NCI-H1417 (cell line): ENCODE measurements at places on chromosomes 5 and 9.

DNA sequence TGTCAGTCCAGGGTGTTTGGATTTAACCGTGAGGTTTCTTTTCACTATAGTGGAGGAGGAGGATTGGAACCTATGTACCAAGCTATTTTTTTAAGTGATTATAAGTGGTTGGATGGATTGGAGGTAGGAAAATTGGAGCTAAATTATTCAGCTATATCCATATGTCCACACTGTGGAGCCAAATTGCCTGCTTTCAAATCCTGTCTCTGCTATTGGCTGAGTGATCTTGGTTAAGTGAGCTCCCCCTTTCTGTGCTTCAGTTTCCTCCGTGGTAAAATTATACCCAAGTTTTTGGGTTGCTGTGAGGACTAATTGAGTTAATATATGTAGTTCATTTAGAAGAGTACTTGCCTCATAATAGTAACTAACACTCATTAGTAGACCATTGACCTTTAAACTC is 2.5 kb downstream of the CENPP start:
- no peak for DNase-seq

DNA sequence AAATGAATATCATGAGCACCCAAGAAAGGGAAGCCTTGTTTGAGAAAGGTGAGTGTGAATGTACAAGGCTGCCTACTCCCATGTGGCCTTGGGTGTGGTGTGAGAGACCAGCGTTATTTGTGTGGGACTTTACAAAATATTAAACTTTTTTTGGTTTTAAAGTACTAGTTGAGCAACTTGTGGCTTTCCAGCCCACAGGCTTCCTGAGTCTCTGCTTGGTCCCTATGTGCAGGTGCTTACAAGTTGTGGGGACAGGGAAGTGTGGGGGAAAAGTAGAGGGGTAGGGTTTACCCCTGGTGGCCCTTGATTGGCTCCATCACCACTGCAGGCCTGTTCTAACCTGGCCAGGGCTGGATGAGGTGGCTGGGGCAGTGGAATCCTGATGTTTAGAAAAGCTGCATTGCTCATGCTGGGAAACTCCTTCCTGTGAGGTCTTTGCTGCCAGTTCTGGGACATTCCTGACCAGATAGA is 19.7 kb downstream of the PTTG1 start:
- DNase-seq: no peak

DNA sequence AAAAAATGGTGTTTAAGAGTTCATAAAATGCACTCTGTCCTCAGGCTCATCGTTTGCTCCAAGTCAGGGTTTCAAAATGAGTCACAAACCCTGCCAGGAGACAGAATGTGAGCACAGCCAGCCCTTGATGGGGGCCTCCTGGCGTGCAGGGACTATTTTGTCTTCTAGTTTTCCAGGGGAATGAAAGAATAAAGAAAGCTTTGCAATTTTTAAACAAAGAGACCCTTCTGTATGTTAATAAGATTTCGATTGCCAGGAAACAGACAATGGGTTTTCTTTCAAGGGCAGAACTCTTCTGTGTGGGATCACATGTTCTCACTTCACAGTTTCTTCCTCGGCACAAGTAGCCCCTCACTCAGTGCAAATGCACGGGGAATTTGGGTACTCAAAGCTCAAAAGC is 121.4 kb upstream of the C6 start:
- no peak for DNase-seq

DNA sequence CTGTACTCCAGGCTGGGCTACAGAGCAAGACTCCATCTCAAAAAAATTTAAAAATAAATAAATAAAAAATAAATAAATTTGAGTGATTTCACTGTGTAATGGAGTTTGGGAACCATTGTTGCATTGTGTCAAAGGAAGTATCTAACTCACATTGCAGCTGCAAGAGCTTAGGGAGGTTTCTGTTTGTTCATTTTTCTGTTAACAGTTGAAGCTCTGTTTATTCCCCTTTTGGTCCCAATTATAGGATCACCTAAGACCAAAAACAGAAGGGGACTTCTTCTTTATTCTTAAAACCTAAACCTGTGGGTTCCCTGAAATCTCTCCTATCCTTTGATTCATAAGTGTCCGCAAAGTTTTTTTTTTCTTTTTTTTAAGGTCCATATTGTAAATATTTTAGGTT is 28.6 kb upstream of the PCAT7 start:
- DNase-seq: no peak

DNA sequence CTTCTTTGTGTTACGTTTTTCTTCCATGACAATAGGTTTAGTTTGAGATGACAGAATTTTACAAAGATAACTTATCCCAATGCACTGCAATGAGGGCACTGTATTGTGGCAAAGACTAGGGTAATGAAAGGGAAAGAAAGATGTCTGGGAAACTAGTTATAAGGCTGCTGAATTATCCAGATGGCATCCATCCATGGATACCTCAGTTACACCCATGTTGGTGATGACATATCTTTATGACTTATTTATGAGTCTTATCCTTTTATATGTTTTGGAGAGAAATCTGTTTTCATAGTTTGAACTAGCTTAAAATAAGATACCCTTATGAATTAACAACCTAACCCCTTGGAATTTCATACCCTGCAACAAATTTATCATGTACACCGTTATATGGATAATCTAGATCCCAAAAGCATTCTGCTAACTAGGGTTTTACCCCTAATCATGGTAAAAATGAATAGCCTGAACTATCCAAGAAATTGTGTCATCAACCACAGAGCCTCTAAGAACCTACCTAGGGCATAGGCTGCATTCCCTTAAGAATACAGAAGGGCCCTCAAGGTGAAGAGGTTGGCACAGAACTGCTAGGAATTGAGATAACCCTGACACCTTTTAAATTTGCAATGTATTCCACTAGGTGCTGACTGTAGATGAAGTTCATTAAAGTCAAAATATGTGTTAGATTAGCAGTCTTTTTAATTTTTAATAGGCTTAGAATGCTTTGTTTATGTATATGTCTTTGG is 49.5 kb upstream of the RORB start:
- DNase-seq: no peak

DNA sequence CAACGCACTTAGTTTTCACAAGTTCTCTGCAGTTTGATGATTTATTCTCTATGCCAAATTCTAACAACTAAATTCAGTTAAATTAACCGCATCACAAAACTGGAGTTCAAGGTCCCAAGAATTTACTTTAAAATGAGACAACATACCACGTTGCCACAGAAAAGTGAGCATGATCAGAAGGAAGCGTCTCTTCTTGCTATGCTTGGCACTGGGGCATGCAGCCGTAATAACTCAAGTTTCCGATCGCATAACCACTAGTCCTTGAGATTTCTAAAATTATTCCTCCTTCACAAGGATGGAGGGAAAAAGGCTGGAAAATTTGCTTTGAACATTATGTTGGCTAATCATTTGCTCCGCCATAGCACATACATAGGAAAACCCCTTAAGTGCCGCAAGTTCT is 13.9 kb downstream of the NFIB start:
- no peak for DNase-seq
